ENCODE measurements at places on chromosomes 5 and 9.

GRCh38 chr9:137759649-137760321 is 117.8 kb upstream of the CACNA1B start:
- H3K4me3 ChIP-seq: no peak overlapping the region
- H3K36me3 ChIP-seq: peaks cover 37% of the 10 kb centered on the region
- no peak overlapping the region for H3K27ac ChIP-seq
- H3K4me1 ChIP-seq: peaks cover 7% of the 10 kb centered on the region

DNA sequence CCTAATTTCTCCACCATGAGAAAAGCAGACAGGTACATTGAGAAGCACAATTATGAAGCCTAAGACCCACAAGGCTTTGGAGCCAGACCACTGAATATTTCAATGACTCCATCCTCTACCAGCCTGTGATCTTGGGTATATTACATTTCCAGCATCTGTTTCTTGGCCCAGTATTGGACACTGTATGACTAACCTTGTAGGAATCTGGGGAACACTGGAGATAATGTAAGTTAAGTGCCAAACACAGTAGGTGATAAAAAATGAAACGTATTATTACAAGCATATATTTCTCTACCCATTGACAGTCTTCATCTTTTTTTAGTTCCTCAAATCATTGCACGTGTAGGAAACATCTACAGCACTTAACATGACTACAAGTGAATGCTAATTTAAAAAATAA is 28.6 kb upstream of the FEM1C start:
- no peaks in the 10 kb centered on the region for H3K27me3 ChIP-seq
- H3K27ac ChIP-seq: no peak overlapping the region
- no peak overlapping the region for H3K4me3 ChIP-seq
- no peak for DNase-seq
- no peaks in the 10 kb centered on the region for H3K36me3 ChIP-seq
- H3K4me1 ChIP-seq: peaks cover 3% of the 10 kb centered on the region

GRCh38 chr9:111868475-111868874 is 28.1 kb upstream of the UGCG start:
- H3K27me3 ChIP-seq: no peaks in the 10 kb centered on the region
- DNase-seq: no peak
- H3K4me3 ChIP-seq: no peak overlapping the region
- H3K27ac ChIP-seq: no peak overlapping the region
- H3K36me3 ChIP-seq: no peaks in the 10 kb centered on the region

- peaks cover 2% of the 10 kb centered on the region for H3K4me1 ChIP-seq
- no peaks in the 10 kb centered on the region for H3K36me3 ChIP-seq
- no peak for DNase-seq
- no peak overlapping the region for H3K4me3 ChIP-seq
- no peak overlapping the region for H3K27ac ChIP-seq
Observed at GRCh38 chr9:15293804-15294316, 13.2 kb downstream of the TTC39B start.

DNA sequence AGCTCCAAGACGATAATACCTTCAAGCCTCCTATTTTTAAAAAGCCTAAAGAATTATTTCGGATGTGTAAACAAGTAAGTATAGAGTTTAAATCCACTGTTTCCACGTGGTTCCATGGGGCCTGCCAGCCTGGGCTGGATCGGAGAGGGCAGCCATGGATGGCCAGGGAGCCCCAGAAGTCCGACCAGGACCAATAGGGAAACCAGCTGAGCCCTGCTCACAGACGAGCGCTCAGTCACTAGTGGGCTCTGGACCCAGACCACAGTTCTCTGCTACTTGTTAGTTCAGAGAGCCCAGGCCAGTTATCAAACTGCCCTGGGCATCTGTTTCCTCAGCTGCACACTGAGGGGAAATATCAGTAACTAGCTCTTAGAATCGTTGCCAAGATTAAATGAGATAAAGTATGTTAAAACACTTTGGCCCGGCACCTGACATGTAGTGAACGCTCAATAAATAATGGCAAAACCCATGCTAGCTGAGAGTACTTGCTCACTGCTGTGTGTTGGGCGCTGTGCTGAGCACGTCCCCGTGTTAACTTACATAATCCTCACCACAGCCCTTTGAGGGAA is 124.8 kb downstream of the RGS3 start:
- H3K36me3 ChIP-seq: peaks cover 6% of the 10 kb centered on the region
- DNase-seq: no peak
- peaks cover 26% of the 10 kb centered on the region for H3K4me1 ChIP-seq

GRCh38 chr5:122156724-122157325 is 27.5 kb downstream of the ZNF474 start:
- DNase-seq: no peak
- no peaks in the 10 kb centered on the region for H3K36me3 ChIP-seq
- H3K27ac ChIP-seq: no peak overlapping the region
- H3K4me1 ChIP-seq: no peaks in the 10 kb centered on the region
- H3K4me3 ChIP-seq: no peak overlapping the region

- H3K4me3 ChIP-seq: no peak overlapping the region
- no peaks in the 10 kb centered on the region for H3K4me1 ChIP-seq
- H3K27me3 ChIP-seq: no peaks in the 10 kb centered on the region
Observed at GRCh38 chr5:58776559-58776958, 193.7 kb downstream of the RAB3C start.

GRCh38 chr5:177421062-177421798 is 5.2 kb upstream of the GRK6 start:
- peaks cover 4% of the 10 kb centered on the region for H3K4me1 ChIP-seq
- H3K4me3 ChIP-seq: no peak overlapping the region
- DNase-seq: no peak
- no peak overlapping the region for H3K27ac ChIP-seq

DNA sequence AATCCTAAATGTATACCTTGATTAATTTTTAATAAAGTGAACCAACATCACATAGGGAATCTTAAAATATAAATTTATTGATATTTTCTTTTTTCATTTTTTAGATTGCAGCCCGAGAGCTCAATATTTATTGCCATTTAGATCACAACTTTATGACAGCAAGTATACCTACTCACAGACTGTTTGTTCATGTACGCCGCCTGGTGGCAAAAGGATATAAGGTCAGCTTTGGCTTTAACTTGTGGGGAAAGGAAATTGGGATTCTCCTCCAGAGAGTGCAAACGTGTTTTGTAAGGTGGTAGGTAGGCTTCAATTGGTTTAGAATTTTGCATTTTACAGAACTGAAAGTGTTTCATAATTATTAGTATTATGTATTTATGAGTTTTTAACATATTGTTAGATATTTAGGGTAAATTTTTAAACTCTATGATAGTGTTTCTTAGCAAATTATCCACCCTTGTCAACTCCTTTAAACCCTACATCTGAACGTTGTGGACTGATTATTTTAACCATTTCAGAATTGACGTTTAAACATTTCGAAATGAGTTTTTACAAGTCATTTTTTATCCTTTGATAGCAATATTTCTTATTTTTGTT is 17.5 kb upstream of the DHFR start:
- peaks cover 16% of the 10 kb centered on the region for H3K36me3 ChIP-seq

GRCh38 chr5:151670083-151670686 is 16.5 kb downstream of the SPARC start:
- no peak for DNase-seq
- H3K27ac ChIP-seq: no peak overlapping the region
- H3K27me3 ChIP-seq: no peaks in the 10 kb centered on the region
- H3K4me3 ChIP-seq: no peak overlapping the region
- no peaks in the 10 kb centered on the region for H3K4me1 ChIP-seq

DNA sequence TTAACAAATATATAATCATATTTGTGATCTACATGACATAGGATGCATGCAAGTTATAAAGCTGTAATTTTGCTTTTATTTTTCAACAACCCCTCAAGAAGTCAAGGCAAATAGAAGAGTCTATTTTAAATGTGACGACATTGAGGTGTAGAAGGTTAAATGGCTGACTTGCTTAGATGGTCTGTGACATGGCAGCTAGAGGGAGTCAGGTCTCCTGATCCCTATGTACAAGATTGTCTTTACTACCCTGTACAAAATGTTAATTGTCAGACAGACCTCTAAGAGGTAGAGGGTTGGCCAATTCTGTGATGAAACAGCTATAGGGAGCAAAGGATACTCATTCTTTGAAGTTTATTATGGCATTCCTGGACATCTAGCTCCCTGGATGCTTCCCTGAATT is 380.9 kb upstream of the MEF2C start:
- no peaks in the 10 kb centered on the region for H3K27me3 ChIP-seq
- no peak overlapping the region for H3K4me3 ChIP-seq
- no peak for DNase-seq
- no peaks in the 10 kb centered on the region for H3K36me3 ChIP-seq
- no peak overlapping the region for H3K27ac ChIP-seq

DNA sequence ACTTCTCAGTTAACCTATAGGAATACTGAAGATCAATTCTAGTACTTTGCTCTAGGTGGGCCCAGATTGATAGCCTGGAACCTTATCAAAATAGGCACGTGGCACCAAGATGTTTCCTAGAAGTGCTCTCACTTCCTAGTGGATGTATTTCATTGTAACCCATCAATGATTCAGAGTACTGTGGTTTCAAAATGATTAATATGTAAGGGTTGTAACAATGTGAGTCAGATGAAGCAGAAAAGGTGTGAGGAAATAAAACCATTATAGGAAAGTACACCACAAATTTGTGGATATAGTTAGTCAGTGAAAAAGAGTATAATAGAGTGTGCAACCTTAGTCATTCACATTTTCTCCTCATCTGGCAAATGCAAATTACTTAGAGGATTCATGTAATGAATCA is 177.3 kb upstream of the FST start:
- no peak overlapping the region for H3K4me3 ChIP-seq
- H3K27me3 ChIP-seq: no peaks in the 10 kb centered on the region
- H3K4me1 ChIP-seq: no peaks in the 10 kb centered on the region
- H3K27ac ChIP-seq: no peak overlapping the region

DNA sequence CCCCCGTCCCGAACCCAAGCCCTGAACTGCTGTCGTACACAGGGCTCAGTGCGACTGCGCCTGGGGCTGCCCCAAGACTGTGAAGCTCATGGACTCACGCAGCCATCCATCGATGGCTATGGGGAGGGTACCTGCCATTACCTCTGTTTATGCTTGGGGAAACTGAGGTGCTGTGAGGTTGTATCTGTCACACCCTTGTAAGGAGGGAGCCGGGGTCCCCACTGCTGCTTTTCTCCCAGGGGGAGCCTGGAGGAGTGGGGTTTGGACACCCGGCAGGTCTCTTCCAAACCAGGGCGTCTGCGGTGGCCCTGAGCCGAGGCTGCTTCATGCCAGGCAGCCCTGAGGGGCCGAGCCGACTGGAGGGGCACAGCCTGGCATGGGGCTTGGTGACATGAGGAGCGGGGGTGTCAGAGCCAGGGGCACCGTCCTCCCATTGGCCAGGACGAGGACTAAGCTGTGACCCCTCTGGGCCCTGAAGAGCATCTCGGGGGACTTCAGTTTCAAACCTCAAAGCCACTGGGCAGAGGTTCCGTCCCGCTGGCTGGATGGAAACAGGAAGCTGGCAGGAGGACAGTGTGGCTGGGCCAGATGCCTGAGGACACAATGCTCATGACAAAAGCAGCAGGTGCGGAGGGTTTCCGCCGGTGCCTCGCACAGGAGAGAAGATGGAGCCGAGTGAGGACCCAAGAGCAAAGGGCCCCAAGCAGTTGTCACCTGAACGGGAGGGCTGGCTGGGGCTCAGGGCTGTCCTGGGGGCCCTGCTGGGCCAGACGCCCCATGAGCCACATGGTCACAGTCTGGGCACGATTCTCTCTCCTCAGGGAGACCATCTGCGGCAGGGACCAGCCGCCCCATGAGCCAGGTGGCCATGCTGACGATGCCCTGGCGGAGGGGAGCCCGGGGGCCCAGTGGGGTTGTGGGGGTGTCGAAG is 54.4 kb upstream of the EXOC3 start:
- H3K4me3 ChIP-seq: no peak overlapping the region
- no peaks in the 10 kb centered on the region for H3K36me3 ChIP-seq
- no peak for DNase-seq
- no peaks in the 10 kb centered on the region for H3K27me3 ChIP-seq

- no peaks in the 10 kb centered on the region for H3K36me3 ChIP-seq
- H3K27ac ChIP-seq: no peak overlapping the region
- H3K27me3 ChIP-seq: no peaks in the 10 kb centered on the region
- H3K4me3 ChIP-seq: no peak overlapping the region
Observed at GRCh38 chr5:107853031-107853430, 182.3 kb upstream of the EFNA5 start.

- peaks cover 49% of the 10 kb centered on the region for H3K36me3 ChIP-seq
- no peak overlapping the region for H3K27ac ChIP-seq
- no peaks in the 10 kb centered on the region for H3K4me1 ChIP-seq
- no peak overlapping the region for H3K4me3 ChIP-seq
- no peak for DNase-seq
Observed at GRCh38 chr5:175517824-175518450, 39.6 kb downstream of the SFXN1 start.

DNA sequence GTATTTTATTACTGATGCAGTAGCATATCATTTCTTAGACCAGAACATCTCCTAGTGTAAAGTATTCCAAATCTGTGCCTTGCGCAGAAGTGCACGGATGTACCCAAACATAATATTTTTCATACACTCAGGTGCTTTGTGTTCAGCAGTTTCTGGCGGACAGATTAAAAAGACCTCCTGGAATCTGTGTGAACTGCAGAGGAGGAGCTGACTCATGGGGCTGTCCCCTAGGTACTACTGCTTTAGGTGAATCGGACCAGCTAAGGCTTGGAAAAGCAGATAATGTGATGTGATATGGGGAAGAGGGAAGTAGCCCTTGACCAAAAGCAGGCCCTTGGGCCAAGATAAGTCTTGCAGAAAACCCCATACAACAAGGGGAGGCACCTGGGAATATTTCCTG is 310.1 kb downstream of the PLK2 start:
- H3K36me3 ChIP-seq: no peaks in the 10 kb centered on the region
- DNase-seq: no peak
- no peak overlapping the region for H3K27ac ChIP-seq
- no peaks in the 10 kb centered on the region for H3K27me3 ChIP-seq
- H3K4me1 ChIP-seq: no peaks in the 10 kb centered on the region

- no peak for DNase-seq
- no peak overlapping the region for H3K27ac ChIP-seq
- no peak overlapping the region for H3K4me3 ChIP-seq
- no peaks in the 10 kb centered on the region for H3K36me3 ChIP-seq
- no peaks in the 10 kb centered on the region for H3K27me3 ChIP-seq
- H3K4me1 ChIP-seq: peaks cover 2% of the 10 kb centered on the region
Observed at GRCh38 chr5:31623249-31623648, 15.7 kb upstream of the PDZD2 start.

- no peak for DNase-seq
- H3K27ac ChIP-seq: no peak overlapping the region
- H3K36me3 ChIP-seq: peaks cover 6% of the 10 kb centered on the region
- peaks cover 2% of the 10 kb centered on the region for H3K4me1 ChIP-seq
Observed at GRCh38 chr9:96556701-96557461, 62.8 kb downstream of the CDC14B start.

- no peaks in the 10 kb centered on the region for H3K4me1 ChIP-seq
- no peak for DNase-seq
- H3K4me3 ChIP-seq: no peak overlapping the region
- no peak overlapping the region for H3K27ac ChIP-seq
Observed at GRCh38 chr9:98879094-98879962, 64.4 kb upstream of the COL15A1 start.

- no peak overlapping the region for H3K27ac ChIP-seq
- H3K36me3 ChIP-seq: no peaks in the 10 kb centered on the region
- DNase-seq: no peak
- no peaks in the 10 kb centered on the region for H3K4me1 ChIP-seq
Observed at GRCh38 chr5:122252319-122252718, 59.7 kb upstream of the SNCAIP start.
